ENCODE measurements at places on chromosomes 11 and 22.

GRCh38 chr11:125428486-125429173 lies 67.4 kb downstream of the FEZ1 start:
- no peak for DNase-seq

DNA sequence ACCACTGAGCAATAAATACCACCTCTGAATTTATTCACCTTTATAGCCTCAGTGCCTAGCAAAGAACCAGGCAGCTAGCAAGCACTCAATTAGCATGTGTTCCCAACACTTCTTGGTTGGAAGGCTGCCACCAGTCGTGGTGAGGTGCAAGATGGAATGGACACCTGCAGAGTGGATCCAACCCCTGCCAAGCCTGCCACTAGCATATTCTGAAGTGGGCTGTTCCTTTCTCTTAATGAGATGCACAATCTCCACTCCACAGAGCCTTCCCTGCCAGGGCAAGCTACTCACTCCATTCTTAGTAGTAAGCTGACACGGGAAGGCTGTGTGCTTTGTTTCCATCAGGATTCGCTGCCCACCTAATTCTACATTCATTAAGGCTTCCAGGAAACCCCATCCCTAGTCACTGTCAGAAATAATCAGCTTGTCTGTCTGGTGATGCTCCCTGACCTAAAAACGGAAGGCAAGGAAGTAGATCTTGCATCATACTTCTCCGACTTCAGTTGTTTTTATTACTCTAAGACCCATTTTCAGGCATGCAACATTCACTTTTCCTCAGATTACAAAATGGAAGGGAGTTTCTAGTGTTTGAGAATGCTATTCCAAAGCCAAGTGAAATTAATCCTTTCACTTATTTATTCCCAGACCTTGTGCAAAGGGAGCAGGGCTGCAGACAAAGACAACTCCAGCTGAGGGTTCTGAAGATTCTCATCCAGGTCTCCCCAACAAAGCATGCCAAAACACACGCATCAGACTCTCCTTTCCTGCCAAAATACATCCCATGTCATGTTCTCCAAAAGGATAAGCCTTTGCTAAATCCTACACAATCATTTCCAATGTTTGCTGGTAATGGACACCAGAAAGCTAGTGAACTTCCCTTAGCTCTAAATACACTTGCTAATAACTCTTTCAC lies 128.0 kb downstream of the TENM4 start:
- no peak for DNase-seq

DNA sequence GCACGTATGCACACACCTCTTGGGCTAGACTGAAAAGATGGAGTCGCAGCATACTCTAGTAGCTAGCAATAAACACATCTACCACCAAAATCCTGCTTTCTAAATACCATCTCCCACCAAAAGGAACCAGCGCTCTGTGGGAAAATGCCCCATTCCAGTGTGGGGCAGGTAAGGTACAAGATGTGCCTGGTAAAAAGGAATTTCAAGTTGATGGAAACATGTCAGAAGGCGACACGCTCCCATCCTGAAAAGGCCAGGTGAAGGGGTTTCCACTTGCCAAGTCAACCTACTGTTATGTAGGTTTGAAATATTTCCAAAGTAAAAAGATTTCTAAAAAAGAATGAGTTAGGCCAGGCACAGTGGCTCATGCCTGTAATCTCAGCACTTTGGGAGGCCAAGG lies 8.8 kb downstream of the DGCR2 start:
- DNase-seq, result no peak

GRCh38 chr11:75383246-75383645 lies 16.1 kb upstream of the RPS3 start:
- DNase-seq, result no peak

GRCh38 chr11:34185926-34186841 lies 80.8 kb downstream of the NAT10 start:
- DNase-seq, result no peak

All from stromal cell of bone marrow (primary cell).